ENCODE measurements at places on chromosomes 12 and 14. TPM values are rescaled to one million over a fixed set of nuclear protein-coding genes. Genes with fewer than 3 reads are reported as not detected.

DNA sequence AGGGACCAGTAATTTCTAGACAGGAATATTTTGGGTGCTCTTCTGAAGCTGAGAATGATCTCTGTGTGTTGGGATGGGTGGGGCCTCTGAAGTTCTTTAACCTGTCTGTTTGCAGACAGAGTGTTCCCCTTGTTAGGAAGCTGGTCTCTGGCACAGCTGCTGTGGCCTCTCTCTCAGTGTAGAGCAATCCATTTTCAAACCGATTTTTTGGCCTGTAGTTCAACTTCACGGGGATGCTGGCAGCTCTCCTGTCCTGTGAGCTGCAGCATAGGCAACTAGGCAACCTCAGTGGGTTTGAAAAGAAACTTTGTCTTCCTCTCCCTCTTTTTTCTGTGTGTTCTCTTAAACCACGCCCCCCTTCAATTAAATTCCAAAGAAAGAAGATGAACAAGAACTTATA lies 69.1 kb downstream of the SMOC1 start:
- no peak for DNase-seq

GRCh38 chr14:55718551-55718950 lies 138.5 kb downstream of the KTN1 start:
- DNase-seq, result no peak

- DNase-seq, result no peak
Observed at GRCh38 chr12:89951050-89951693, 242.5 kb upstream of the ATP2B1 start.

DNA sequence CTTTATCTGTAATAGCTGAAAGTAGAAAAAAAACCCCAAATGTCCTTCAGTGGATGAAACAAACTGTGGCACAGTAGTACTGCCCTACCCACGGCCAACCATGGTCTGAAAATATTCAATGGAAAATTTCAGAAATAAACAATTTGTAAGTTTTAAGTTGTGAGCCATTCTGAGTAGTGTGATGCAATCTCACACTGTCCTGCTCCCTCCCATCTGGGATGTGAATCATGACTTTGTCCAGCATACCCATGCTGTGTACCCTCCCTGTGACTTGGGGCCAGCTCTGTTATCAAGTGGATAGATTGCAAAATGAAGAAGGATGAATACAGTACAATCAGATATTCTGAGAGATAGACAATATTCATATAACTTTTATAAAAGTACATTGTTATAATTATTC lies 106.2 kb downstream of the SMOC1 start:
- no peak for DNase-seq

GRCh38 chr14:100900837-100901390 lies 2.6 kb downstream of the RTL1 start:
- DNase-seq, result no peak

DNA sequence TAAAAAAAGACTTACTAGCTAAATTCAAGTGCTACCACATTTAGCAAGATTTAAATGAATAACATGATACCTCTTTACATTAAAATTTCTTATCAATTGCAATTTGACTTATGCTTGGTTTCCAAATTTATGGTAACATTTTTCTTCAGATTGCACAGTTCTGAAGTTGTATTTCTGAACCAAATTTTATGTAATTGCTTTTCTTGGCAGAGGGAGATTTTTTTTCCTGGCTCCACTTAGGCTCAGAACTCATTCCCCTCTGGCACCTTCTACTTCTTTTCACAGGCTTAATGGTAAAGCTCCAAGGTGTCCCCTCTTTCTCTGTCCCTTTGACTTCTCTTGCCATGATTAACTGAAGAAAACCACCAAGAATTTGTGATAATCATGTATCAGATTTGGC lies 99.8 kb upstream of the TMTC1 start:
- no peak for DNase-seq

GRCh38 chr14:75213172-75213571 lies 36.8 kb upstream of the TMED10 start:
- DNase-seq, result no peak

DNA sequence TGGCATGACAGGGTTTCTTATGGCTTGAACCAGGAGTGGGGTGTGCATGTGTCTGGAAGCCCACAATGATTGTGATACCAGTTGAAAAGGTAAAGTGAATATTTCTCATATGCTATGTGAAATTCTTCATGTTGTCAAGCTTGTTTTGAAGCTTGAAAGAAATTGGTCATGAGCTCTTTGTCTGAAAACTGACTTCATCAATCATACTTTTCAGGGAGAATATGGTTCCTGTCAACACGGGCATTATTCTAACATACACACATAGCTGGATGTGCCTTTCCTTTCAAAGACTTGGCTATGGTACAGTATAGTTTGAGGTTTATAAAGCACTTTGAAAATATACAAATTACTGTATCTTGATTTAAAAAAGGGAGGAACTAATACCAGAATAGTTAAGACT lies 158.8 kb downstream of the KCNH5 start:
- DNase-seq, result no peak

DNA sequence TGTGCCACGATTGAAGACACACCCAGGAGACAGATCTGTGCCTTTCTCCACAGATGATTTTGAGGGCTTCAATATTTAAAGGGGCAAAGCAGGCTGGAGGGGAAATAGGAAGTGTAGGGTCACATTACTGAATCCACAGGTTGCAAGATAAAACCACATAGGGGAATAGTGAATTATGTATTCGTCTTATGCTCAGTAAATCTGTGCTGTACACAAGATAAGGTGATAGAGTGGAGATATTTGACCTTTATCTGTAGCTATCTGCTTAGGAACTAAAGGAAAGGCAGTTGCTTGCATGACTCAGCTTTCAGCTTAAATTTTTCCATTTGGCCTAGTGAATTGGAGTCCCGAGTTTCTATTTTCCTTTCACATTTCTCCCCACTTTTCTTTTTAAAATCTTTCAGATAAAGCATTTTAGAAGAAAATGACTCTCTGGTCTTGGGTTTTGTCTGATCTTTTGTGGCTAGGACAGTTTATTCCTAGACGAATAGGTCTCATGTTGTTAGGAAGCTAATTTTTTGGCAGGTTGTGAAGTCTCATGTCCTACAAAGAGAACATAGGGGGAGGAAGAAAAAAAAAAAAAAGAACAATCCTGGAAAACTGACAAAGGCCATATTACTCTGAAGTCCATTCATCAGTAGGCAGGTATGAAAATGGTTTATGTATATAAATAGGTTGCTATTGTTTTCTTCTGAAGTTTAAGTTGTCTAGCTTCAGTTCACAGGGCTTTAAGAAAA lies 55.4 kb downstream of the FBXO33 start:
- no peak for DNase-seq

- DNase-seq, result no peak
Observed at GRCh38 chr14:103878180-103878579, 30.8 kb upstream of the PPP1R13B start.

DNA sequence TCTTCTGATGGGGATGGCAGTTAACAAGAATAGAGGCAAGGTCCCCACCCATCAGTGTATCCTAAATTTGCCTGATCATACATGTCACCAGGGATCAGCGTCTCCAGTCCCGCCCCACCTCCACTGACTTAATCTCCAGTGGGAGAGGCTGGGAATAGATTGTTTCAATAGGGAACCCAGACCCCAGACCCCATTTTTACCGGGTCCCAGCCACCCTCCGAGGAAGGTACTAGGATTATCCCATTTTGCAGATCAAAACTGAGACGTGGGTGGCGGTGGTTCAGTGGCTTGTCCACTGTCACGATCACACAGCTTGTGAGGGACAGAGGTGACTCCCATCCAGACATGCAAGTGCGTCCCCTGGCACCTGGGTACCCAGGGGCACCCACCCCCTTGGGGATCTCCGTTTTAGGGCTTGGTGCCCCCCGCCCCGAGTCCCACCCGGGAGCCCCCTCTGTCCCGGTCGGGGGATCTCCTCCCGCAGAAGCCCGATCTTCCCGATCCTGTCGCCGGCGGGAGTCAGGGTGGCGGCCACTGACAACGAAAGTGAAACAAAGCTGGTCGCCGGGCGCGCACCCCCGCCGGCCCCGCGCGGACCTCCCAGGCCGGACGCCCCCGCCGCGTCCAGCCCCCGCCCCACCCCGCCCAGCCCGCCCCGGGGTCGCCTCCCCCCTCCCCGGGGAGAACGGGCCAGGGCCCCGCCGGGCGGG lies 523 bp downstream of the WSB2 start:
- DNase-seq, result peak; percentile 61

GRCh38 chr14:24693353-24693737 lies 59.4 kb upstream of the GZMB start:
- no peak for DNase-seq

DNA sequence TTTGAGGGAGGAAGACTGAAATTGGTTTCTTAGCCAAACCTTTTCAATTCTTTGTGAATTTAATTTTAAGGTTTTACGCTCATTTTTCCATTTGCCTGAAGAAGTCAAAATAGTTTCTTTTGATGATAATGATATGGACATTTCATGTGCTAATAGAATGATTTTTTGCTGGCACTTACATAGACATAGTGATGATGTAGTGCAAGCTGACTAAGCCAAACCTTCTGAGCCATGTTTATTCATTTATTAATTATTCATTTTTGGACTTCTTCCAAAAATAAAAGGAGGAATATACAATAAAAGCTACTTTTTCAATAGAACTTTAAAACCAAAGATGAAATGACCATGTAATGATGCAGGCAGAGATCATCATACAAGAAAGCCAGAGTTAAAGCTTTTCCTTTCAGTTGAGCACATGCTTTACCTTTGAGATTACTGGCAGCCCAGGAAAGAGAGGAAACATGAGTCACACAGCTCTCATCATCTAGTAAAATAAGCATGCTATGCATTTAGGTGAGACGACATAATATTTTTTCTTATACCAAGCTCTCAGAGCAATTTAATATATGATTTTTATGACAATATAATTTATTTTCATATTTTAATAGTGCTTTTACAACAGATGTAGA lies 24.8 kb downstream of the KCNA1 start:
- DNase-seq, result no peak

DNA sequence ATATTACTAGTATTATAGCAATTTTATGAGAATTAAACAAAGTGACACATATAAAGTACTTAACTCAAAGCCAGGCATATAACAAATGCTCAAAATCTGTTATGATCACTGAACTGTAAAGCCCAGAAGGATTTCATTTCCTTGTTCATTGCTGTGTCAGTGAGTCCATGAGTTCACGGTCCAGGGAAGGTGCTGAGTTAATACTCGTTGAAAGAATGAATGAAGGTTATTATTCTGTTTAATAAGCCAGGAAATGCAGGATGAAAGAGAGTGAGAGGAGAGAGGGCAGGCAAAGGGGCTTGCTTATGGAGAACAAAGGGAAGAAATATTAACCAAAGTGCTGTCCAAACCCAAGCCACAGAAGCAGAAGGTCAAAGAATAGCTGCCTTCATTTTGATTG lies 40.2 kb upstream of the NT5DC3 start:
- DNase-seq, result no peak

GRCh38 chr12:92641291-92641690 lies 61.5 kb upstream of the PLEKHG7 start:
- DNase-seq, result no peak

- DNase-seq, result no peak
Observed at GRCh38 chr14:33408291-33408690, 469.6 kb downstream of the NPAS3 start.

DNA sequence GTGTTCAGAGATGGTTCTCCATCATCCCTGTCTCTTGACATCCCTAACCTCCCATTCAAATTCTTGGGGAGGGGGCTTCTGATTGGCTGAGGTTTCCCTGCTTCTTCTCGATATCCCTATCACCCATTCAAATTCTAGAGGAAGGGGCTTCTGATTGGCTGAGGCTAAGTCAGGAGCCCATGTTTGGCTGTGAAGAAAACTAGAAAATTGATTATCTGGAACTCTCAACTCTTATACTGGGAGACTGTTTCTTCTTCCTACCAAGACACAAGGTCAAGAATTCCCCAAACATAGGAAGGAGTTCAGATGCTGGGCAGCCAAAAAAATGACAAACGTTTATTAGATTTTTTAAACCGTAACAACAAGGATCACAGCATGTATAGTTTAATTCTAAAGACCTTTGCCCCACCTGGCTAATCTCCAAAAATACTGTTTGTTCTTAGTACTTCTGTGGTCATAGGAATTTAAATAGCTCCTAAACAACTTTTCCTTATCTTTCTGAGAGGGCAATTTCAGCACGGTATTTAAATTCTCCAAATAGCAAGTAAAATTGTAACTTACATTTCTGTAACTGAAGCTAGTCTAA lies 26.4 kb downstream of the SPIC start:
- DNase-seq, result no peak

DNA sequence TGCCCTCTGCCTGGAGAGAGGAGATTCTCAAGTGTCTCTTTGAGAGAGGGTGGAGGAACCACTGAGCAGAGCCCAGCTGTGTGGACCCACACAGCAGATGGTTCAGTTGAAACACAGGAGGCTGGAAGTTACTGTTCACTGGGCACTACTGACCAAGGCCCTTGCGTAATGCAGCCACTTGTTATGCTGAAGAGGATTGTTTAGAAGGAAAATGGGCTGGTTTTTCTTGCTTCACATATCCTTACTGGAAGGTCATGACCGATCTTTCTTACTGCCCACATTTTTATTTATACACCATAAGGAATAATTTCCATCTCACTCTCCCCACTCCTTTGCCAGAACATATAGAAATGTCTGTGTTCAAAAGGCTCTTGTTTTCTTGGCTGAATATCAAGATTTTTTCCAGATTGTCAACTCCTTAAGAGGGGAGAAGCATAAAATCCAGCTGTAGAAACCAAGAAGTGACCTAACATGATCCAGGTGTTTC lies 375.1 kb upstream of the DDHD1 start:
- no peak for DNase-seq

- DNase-seq, result no peak
Observed at GRCh38 chr12:879641-880040, 69.9 kb downstream of the RAD52 start.

DNA sequence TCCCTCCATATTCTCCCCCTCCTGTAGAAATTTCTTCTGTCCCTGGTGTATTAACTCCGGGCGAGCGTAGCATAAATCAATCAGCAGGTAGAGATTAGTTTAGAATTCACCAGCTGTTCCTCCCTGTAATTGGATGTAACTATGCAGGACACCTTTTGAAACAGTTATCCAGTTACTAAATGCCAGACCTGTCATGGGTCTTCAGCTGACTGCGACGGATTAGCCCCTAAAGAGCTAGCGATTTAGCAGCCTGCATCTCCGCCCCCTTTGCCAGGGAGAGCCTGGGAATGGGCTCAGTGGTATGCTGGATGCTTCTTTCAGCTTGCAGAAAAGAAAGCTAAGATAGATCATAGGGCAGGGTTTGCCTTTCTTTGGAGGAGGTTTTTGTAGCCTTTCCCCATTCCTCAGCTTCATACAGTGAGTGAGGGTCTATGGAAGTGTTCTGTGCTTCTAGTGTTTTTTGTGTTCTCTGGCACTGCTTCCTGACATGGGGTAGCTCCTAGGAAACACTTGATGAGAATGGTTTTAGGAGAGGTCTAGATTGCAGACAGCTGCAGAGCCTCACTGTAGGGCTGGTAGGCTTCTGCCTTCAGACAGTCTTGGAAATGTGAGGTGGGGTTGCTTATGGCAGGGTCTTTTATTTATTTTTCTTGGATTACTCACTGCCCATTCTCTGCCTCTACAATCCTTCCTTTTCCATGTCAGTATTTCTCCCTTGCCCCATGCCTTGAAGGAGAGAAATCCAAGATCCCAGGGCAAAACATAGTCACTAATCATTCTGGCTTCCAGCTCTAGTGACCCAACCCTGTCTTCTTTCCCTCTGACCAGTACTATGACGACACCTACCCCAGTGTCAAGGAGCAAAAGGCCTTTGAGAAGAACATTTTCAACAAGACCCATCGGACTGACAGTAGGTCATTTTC lies 16.7 kb downstream of the COPZ1 start:
- DNase-seq, result no peak

CLEC4D gene
- 0.67 TPM for total RNA-seq

TAS2R14 gene
- 1.5 TPM for total RNA-seq

TMEM263 gene
- total RNA-seq, result 38.0 TPM

PTPRO gene
- total RNA-seq, result 1.3 TPM

KNTC1 gene
- total RNA-seq, result 34.7 TPM

AHNAK2 gene
- 0.05 TPM for total RNA-seq

C3AR1 gene
- 4.0 TPM for total RNA-seq

RESF1 gene
- total RNA-seq, result 69.7 TPM

KRT6A gene
- not detected for total RNA-seq
